A549 treated with dexamethasone at 1 μM for 4 hours (cell line): ENCODE measurements at places on chromosomes 16 and 17. TPM values are rescaled to one million over a fixed set of nuclear protein-coding genes. Genes with fewer than 3 reads are reported as not detected.

NR1D1 gene
- total RNA-seq = 7.3 to 10.7 TPM (median 10.4 TPM) in 5 replicates

HSPB9 gene
- not detected in 5 replicates for total RNA-seq

APOBR gene
- 0.06 to 0.08 TPM (median 0.06 TPM) in 4 of 5 replicates, not detected in the other for total RNA-seq

ZNF652 gene
- 9.6 to 12.6 TPM (median 10.3 TPM) in 5 replicates for total RNA-seq

CD300E gene
- not detected in 5 replicates for total RNA-seq

INTS2 gene
- 9.8 to 16.4 TPM (median 14.3 TPM) in 5 replicates for total RNA-seq

C17orf50 gene
- 0.17 to 0.40 TPM (median 0.33 TPM) in 5 replicates for total RNA-seq
